HCT116 (cell line): ENCODE measurements at places on chromosomes 5 and 9.

- no peak for DNase-seq
Observed at GRCh38 chr5:18252559-18252958, 618.3 kb downstream of the TAF11L14 start.

GRCh38 chr5:177131352-177132135, 2.0 kb upstream of the NSD1 start:
- DNase-seq, result no peak

DNA sequence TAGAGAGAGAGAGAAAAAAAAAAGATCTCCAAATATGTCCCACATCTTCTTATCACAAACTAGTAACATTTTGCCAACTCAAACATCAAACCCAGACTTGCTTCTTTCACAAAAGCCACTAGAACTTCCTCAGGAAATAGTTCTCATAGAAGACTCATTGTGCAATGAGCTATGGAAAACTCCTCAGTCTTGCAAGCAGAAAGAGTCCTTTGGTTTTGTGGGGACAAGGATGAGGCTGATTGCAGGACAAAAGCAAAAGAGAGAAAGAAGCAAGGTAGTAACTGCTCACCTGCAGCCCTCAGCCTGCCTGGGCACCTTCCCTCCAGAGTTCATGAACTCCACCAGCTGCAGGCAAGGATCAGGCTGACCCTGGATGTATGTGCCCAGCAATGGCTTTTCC, 399.0 kb downstream of the IRX1 start:
- no peak for DNase-seq

DNA sequence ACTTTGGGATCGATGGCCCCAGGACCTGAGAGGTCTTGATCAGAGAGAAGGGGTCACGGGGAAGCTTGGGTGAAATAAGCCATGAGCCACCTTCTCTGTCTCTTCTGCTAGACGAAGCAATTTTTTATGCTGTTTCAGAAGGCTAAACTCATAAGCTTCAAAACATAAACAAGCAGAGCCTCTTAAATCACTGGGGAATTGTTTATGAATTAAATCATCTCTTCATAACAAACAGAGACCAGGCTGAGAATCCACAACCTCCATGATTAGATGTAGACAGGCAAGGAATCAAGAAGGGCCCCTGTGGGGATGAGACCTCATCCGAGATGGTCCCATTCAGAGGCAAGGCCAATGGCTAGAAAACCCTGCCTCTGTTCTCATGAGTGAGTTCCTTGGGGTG, 21.7 kb upstream of the TCOF1 start:
- DNase-seq, result no peak

- no peak for DNase-seq
Observed at GRCh38 chr9:14958989-14959388, 48.8 kb upstream of the FREM1 start.

DNA sequence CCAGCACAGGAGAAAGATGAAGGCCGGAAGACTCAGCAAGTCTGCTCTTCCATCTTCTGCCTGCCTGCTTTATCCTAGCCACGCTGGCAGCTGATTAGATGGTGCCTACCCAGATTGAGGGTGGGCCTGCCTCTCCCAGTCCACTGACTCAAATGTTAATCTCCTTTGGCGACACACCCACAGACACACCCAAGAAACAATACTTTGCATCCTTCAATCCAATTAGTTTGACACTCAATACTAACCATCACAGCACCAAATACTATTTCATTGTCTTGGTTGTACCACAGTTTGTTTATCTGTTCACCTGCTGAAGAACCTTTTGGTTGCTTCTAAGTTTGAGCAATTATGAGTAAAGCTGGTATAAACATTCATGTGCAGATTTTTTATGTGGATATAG, 23.7 kb downstream of the SMIM32 start:
- no peak for DNase-seq

DNA sequence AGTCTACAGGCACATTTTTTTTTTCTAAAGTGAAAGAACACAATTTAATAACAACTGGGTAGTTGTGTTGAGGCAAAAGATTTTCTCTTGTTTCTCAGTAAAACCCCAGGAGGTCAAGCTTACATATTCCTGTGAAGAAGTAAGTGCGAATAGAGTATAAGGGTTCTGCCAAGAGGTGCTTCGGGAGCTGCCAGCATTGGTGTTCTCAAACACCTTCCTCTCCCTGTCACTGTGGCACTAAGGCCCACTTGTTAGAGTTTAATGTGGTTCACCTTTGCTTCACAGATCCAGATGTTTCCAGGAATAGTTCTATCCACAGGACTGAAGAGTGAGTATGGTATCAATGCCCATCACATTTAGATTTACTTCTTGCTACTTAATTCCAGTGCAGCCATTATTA, 91.7 kb upstream of the C6 start:
- DNase-seq, result no peak

DNA sequence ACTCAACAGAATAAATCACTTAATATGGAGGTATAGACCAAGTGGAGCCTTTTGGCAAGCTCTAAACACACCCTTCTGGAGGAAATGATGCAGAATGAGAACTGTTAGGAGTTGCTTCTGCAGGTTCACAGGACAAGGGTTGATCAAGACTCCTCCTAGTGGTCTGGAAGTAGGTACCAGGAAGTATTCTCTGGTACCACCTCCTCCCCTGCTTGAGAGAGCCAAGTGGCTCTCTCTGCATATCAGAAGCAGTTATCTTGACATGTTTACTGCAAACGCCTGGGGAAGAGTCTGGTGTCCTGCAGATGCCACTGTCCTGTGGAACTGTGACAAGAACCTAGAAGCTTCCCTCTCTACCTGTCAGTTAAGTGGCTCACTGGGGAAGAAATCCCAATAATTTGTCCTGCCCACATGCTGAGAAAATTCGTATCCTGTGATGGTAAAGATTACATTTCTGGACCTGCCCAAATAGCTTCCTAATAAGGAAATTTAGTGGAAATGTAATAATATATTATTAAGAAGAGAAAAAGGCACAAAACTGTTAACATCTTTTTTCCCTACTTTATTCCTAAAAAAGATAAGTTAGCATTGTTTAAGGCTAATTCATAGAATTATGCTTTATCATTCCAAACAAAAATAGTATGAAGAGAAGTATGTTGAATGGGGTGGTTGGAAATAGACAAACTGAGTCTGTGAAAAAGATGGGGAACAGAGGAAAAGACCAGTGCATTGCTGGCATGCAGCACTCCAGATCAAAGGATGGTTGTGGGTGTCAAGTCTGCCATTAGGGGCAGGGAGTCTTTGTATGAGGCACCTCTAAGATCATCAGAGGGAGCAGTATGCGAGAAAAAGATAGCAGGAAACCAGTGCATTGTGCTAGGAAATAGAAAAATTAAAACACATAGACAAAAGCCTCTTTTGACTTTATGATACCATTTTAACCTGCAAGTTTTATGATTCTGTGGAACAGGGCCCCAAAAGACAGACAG, 118.8 kb downstream of the CDC42SE2 start:
- DNase-seq, result peak; percentile 50

GRCh38 chr5:147685993-147686392, 96.5 kb downstream of the JAKMIP2 start:
- DNase-seq, result no peak

DNA sequence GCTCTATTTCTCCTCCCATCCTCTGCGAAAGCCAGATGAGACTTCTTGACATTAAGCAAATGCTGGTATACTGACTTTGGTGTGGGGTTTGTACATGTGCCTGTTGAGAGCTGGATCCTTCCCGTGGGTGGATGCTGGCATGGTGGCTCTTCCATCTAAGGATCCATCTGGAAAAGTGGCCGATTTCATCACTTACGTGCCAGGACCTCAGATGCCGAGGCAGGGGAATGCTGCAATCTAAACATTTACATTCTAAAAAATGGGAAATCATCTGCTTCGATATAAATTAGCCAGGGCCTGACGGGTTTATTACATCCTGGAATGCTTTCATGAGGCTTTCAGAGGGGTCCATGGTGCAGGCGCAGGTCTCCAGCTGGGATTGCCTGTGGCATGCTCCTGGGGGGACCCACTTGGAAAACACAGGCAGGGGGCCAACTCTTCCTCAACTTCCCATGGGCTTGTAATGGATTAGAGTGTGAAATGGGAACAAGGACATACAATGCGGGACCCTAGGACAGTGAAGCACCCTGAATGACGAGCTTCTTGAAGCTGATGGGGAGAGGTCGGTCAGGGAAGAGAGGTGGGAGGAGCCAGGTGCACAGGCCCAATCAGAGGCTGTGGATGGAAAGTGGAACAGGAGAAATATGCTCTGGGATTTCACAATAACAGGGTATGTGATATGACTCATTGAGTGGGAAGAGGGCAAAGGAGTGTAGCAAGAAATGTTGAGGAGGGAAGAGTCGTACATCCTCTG, 105.5 kb upstream of the PITX1 start:
- DNase-seq, result peak; percentile 73

DNA sequence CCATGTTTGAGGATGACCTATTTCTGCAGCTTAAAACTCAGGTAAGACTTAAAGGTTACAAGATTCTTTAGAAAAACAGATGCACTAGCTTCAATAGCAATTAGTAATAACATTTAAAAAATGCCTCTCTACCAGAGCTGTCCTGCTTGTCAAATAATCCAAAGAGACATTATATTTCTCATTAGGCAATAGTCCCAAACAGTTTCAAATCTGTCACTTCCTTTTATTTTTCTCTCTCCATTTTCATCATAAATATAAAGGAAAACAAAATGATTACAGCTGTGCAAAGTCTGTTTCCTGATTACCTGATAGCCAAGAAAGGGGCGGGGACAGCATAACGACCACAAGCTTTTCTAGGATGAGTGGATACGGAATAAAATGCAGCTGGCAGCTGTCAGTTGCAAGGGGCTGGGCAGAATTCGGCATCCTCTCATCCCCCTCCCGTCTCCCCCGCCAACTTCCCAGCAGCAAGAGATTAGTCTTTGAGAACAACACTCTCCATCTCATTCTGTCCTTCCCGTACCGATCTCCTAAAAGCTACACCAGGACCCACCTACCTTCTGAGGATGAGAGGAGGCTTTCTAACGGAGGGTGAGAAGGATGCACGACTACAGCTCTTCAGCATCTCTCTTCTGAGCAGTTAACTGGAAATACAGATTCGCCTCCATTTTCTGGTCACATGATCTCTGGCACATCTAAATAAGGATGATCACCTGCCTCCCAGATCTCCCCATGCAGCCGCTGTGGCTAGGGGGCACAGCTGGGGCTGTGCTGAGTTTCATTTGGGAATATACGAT, 72.5 kb upstream of the PCA3 start:
- DNase-seq, result no peak

DNA sequence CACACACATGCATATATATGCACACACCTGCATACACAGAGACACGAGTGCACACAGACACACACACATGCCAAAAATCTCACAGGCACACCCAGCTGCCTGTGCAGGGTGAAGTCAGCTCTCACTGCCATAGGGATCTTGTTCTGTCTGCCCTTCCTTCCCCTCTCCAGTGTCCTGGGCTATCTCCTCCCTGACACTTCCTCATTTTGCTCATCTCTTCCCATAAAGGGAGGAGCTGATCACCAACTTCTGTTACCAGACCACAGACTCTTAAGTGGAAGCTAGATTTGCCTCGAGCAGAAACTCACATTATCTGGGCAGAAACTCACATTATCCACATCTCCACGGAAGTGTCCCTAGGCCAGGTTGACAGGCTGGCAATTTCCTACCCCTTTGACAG, 28.7 kb downstream of the LCP2 start:
- no peak for DNase-seq

DNA sequence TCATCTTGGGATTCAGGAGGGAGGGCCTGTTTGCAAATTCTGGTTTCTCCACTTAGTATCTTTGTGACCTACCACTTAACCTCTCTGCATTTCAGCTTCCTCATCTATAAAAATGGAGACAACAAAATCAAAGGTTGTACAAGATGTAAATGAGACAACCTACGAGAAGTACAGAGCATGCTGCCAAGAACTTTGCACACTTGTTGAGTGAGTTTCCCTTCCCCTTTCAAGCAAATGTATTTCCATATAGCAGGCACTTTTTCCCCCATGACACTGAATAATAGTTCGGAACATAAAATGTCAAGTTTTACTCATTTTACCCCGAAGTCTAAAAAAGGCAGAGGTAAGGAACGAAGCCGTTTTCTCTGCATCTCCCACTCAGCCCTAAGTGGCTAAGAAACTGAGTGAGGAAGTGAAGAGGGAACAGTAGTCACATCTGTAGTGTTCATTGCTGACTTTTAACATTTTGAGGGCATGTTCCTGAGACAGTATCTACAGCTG, 159.0 kb downstream of the TLE1 start:
- DNase-seq, result no peak

- DNase-seq, result peak; percentile 3
Observed at GRCh38 chr9:5509573-5509972, 758 bp upstream of the PDCD1LG2 start.

GRCh38 chr9:69976152-69976551, 67.5 kb upstream of the MAMDC2 start:
- peak; percentile 36 for DNase-seq

DNA sequence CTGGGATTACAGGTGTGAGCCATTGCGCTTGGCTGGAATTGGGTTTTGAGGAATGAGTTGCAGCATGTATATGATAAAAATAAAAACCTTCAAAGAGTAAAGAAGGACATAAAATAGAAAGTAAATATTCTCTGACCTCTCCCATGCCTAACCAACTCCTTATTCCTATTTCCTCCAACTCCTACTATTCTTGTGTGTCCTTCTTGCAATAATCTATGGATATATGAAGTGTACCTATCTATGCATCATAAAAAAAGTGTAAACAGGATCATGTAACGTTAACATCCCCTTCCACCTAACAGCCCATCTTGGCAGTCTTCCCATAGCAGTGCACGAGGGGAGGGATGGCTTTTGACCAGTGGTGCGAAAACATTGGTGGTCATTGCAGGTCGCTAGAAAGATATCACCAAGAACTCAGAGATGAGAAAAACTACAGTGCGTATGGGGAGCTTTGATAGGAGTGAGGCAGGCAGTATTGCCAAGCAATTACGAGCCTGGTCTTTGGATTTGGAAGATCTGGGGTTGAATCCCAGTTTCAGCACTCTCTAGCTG, 69.9 kb downstream of the PPARGC1B start:
- DNase-seq, result no peak

GRCh38 chr9:98235126-98235525, 20.3 kb downstream of the TBC1D2 start:
- DNase-seq, result no peak

DNA sequence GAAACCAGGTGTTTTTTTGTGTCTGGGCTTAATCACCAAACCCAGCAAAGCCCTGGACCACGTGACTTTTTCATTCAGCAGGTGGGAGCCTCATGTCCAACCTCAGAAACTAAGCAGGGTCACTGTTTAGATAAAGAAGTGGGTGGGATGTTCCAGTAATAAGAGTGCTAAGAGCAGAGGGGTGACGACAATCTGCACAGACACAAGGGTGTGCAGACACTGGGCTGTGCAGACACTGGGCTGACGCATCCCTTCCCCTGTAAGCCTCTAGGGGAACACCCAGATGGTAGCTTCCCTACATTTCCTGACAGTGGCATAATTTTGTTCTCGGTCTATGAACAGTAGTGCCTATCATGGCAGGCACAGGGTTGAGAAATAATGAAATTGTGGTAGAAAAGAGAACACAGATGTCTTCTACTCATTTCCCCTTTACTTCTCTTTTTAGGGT, 85.1 kb downstream of the SAXO1 start:
- DNase-seq, result no peak
